GM20000 (cell line): ENCODE measurements at places on chromosomes 13 and 19.

GRCh38 chr19:48368936-48369335 is 4.8 kb downstream of the SYNGR4 start:
- no peak for DNase-seq

DNA sequence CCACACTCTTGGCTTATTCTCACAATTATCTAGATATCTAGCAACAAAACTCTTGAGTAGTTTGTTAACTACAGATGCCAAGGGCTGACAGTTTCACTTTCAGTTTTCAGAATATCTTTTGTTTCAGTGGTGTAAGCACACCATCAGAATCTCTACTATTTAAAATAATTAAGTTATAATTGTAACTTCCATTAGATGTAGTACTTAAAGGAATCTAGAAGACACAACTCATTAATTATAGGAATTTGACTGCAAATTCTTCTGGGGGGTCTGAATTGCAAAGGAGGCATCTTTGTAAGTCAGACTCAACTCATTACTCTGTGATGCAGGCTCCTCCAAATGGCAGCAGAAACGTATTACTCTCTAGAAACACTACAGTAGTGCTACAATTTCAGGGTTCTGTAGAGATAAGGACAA is 44.9 kb upstream of the USPL1 start:
- peak; percentile 42 for DNase-seq

- no peak for DNase-seq
These were observed 93.2 kb downstream of the STK24 start for GRCh38 chr13:98483601-98484288.

DNA sequence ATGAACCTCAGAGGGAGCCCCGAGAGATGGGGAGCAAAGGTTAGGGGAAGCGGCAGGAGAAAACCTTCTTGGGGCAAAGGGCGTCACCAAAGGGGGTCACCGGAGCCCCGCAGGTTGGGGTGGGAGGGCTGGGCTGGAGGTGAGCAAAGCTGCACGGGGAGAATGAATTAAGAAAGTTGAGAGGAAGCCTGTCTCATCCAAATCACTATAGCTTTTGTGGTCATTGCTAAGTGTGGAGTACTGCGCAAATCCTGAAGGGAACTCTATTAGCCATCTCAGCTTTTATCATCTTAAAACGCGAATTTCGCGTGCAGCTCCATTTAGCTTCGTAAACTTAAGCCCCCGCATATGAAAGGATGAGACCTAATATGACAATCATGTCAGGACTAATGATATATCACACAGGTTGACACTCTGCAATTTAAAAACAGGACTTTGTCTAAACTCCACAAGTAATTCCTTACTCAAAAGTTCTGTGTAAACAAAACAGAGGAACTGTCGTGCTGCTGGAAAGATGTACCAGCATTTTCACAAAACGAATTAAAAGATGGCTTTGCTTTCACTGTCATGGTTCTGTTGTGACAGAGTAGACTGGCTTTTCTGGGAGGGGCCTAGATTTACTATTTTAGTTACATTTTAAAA is 631 bp downstream of the LACC1 start:
- DNase-seq = no peak

DNA sequence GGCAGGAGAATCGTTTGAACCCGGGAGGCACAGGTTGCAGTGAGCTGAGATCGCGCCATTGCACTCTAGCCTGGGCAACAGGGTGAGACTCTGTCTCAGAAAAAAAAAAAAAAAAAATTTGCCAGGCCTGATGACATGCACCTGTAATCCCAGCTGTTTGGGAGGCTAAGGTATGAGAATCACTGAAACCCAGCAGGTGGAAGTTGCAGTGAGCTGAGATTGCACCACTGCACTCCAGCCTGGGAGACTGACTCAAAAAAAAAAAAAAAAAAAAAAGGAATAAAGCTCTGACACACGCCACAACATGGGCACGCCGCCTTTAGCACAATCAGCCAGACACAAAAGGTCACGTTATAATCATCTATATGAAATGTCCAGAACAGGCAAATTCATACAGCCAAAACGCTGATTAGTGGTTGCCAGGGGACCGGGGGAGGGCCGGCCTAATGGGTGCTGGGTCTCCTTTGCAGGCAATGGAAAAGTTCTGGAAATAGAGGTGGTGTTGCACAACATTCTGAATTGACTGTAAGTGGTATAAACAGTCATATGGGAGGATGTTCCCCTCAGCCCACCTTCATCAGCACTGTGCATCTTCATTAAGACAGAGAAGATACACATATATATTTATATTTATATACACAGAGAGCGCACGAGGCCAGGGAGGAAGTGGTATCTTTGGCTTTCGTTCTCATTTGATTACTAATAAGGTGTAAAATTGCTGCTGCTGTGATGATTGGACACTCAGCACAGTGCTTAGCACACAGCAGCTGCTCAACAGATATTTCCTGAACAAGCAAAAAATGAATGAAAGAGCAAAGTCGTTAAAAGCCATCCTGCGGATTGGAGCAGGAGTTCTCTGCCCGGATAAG is 3.8 kb downstream of the HSPBP1 start:
- DNase-seq = peak; percentile 82

GRCh38 chr19:4060621-4061177 is 6.0 kb downstream of the ZBTB7A start:
- no peak for DNase-seq

- DNase-seq = no peak
These were observed 6.5 kb downstream of the DOT1L start for GRCh38 chr19:2170219-2170618.

DNA sequence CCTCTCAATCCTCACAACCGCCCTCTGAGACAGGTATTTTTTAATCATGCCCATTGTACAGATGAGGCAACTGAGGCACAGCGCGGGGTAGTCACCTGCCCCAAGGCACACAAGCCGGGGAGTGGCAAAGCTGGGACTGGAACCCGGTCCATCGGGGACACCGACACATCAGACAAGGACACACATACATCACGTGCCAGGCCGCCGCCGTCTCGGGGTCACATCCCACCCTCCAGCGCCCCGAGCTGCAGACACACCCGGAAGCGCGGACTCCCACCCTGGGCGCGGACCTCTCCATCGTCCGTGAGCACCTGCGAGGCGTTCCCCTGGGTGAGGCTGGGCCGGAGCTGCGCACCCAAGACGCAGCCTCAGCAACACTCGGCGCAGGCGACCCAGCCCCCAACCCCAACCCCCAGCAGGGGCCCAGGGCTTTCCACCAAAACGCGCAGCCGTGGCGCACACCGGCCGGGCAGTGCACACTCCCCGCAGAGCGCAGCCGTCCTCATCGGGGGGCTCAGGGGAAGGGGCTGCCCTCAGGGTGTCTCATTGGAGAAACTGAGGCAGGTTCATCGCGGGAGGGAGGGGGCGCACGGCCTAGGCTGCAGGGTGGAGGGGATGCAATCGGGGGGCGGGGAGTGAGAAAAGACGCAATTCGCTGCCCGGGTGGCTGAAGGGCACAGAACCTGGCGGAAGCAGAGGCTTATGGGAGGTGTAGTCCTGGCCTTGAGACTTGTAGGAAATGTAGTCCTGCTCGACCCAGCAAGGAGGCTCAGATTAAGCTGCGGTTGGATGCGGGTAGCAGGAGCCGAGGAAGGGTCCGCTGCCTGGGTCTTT is 1.9 kb upstream of the LMTK3 start:
- DNase-seq = peak; percentile 87

DNA sequence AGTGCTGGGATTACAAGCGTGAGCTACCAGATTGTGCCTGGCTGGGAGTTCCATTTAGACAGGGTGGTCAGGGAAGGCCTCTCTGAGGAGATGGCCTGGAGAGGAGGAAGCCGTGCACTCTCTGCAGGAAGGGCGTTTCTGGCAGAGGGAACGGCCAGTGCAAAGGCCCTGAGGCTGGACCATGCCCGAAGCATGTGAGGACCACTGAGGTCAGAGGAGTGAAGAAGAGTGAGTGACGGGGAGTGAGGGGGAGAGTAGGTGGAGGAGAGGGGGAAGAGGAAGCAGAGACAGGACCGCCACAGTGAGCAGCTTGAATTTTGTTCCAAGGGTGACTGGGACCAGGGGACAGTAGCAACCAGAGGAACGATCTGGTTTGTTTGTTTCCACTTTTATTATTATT is 32.6 kb downstream of the CELF5 start:
- DNase-seq = no peak

GRCh38 chr13:24267274-24267673 is 42.1 kb upstream of the C1QTNF9 start:
- peak; percentile 47 for DNase-seq

- DNase-seq = no peak
These were observed 652 bp downstream of the CHERP start for GRCh38 chr19:16541526-16542044.

GRCh38 chr13:111861319-111861718 is 205.6 kb upstream of the SOX1 start:
- DNase-seq = no peak

DNA sequence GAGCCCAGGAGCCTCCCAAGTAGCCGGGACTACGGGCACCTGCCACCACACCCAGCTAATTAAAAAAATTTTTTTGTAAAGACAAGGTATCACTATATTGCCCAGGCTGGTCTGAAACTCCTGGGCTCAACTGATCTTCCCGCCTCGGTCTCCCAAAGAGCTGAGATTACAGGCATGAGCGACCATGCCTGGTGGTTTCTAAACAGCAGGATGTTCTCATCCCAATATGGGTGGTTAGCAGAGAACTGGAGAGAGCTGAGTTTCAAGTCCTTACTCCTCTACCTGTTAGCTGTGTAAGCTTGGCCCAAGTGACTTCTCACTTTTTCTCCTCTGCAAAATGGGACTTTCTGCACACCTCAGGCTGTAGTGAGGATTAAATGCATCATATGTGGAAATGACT is 8.0 kb downstream of the TMEM91 start:
- no peak for DNase-seq

DNA sequence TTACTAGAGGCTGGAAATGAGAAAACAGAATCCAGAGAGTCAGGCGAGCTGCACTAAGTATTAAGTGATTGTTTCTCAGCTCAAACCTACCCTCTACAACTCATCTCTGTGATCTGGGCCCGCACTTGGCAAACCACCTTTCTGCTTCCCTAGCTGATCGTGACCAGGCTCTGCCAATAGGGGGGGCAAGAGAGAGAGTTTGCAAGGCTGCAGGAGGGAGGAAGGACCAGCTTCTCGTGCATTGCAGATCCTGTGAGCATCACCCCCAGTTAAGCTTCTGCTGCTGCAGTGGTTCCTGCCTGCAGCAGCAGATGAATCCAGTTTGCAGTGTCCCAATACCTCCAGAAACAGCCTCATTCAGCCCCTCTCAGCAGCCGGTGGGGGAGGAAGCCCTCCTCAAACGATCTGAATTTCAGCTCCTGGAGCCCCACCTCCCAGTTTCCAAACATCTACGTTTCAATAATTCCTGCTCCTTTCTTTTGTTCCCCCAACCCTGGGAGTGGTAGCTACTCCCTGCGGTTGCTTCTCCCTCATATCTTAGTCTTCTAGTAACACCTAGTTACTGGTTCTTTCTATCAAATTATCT is 20.0 kb downstream of the XRCC1 start:
- DNase-seq = peak; percentile 83

DNA sequence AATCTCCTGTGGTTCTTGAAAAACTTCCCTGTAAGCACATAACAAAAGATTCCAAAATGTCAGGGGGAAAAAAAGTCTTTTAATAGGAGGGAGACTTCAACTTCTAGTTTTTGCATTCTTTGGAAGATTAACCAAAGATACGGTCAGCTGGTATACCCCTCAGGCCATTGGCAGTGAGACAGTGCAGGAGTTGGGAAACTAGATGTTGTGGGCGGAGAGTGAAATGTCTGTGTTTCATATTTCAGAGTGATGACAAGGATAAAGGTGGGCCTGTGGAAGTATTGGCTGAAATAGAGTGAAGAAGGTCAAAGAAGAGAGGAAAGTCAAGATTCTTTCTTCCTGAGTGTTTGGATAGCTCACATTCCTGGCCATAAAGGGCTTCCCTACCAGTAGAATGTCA is 40.8 kb downstream of the CYP2B6 start:
- DNase-seq = no peak

GRCh38 chr19:6667114-6667627 is 2.8 kb downstream of the TNFSF14 start:
- DNase-seq = no peak

DNA sequence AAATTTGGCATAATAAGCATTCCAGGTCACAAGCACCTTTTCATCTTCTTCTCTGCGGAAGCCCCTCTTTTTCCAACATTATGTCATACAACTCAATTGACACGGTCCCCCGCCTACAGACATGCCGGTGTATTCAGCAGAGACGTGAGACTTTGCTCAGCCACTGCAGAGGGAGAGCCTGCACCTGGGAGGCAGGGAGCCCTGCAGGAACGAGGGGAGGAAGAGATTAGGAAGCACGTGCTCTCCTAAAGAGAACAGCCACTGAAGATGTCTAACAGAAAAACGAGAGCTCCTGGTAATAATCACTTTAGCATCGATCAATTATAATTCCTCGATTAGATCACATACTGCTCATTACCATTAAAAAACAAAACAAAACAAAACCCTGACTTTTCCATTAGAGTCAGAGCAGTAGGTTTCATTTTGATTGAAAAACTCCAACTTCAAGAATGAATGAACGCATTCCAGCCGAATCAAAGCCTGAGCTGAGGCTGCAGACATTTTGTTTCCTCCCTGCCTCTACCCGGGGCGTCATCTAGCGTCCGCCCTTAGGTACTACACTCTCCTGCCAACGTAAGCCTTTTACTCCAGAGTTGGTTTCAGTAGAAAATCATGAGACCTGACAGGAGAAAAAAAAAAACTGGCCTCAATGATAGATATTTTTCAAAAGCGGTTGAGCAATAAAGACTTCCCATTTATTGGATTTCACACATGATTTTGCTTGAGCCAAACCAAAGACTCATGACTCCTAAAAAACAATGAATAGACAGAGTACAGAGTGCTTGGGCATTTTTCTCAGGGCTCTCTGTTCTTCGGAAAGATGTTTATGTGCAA is 194.5 kb downstream of the KATNAL1 start:
- DNase-seq = peak; percentile 83

DNA sequence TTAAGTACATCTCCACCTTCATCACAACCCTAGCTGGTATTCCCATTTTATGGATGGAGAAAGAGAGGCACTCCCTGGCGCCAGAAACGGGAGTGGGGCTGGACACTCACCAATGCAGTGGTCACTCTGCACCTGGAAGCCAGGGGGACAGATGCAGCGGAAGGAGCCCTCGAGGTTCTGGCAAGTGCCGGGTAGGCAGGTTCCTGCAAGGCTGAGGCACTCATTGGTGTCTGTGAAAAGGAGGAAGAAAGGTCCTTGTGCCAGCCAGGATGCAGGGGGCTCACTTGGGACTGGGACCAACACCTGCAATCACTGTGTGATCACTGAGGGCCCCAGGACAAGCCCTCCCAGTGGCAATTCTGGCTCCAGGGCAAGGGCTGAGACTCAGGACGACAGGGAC is 41.8 kb downstream of the CCL25 start:
- no peak for DNase-seq
